ENCODE measurements at places on chromosomes 7 and 10.

DNA sequence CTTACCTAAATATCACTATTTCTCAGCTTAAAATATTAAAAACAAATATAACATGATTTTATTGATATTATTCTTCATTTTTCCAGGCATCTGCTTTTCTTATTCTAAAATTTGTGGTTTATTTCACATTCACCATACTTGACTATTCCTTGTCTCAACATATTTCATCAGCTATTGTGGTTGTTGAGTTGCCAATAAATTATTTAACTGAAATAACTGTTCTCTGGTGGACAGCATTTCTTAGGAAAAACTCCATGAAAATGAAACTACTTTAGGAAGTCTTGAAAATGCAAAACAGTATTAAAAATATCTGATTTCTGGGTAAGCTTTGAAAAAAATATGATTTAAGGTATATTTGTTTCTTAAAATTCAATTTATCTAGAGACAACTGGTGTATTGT, 122.9 kb upstream of the SEMA3A start:
- no peak for DNase-seq

GRCh38 chr10:79052291-79053080, 16.3 kb upstream of the ZMIZ1 start:
- no peak for DNase-seq

GRCh38 chr7:137195996-137196395, 147.5 kb downstream of the PTN start:
- DNase-seq: no peak

DNA sequence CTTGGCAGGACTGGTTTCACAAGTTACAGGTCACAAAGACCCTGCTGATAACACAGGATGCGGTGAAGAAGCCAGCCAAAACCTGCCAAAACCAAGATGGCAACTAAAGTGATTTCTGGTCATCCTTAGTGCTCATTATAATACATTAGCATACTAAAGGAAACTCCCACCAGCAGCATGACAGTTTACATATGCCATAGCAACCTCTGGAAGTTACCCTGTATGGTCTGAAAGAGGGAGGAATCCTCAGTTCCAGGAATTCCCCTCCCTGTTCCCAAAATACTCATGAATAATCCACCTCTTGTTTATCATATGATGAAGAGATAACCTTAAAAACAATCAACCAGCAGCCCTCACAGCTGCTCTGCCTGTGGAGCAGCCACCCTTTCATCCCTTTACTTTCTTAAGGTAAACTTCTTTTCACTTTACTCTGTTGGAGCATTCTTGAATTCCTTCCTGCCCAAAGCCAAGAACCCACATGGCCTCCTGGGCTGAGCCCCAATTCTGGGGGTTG, 21.9 kb downstream of the DPY19L1 start:
- DNase-seq: no peak

DNA sequence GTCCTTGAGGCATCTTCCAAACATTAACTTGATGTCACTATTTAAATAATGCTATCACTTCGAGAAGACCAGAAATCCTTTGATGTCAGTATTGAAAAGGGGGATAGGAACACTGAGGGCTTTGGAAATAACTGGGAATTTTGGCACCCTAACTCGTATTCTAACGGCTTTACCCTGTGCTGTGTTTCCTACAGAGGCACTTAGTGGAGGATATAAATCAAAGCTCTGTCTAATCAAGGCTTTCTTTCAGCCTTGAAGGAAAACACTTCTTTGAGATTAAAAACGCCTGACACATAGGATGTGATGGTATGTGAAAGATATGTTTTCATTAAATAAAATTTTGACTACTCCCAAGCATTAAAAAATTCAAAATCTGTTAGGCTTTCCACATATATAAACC, 62.3 kb downstream of the CREB5 start:
- no peak for DNase-seq

DNA sequence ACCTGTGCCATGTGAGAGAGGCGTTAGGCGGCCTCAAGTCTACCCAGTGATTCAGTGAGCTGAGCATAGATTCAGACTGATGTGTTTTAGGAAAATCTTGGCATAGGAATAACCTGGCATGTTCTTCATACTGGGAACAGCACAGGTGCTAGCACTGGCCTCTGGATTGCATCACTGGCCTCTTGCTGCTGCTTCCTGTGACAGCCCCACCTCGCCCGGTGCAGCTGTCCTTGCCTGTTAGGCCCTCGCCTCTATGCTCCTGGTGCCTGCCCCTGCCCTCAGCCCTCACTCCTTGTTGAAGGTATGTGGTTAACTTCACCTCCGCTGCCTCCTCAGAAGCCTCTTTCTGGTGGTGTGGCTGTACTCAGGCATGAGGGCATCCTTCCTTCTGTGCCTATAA, 46.2 kb downstream of the BLNK start:
- DNase-seq: no peak
